ENCODE measurements at places on chromosomes 12 and 14. TPM values are rescaled to one million over a fixed set of nuclear protein-coding genes. Genes with fewer than 3 reads are reported as not detected.

DNA sequence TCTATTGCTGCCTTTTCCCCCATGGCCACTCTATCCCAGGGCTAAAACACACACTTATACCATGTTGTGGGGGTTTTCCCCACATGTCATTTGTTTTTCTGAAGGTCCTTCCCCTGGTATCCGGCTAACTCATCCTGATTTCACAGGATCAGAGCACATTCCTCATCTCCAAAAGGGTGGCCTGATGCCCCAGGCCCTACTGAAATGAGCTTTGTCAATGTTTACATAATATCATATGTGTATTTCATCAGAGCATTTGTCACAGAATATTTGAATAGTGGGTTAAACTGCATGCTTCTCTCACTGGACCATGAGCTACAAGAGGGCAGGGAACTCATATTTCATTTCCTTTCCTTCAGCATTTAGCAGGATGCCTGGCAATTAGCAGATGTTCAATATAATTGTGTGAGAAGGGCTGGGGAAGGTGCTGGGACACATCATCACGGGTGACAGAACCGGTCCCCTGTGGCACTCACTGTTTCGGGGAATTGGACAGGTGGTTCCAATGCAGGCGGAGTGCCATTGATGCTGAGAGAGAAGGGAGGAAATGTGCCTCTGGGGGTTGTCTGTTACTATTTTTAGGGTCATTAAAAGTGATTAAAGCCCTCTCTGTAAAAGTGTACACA is 26.8 kb downstream of the EMP1 start:
- DNase-seq = no peak

DNA sequence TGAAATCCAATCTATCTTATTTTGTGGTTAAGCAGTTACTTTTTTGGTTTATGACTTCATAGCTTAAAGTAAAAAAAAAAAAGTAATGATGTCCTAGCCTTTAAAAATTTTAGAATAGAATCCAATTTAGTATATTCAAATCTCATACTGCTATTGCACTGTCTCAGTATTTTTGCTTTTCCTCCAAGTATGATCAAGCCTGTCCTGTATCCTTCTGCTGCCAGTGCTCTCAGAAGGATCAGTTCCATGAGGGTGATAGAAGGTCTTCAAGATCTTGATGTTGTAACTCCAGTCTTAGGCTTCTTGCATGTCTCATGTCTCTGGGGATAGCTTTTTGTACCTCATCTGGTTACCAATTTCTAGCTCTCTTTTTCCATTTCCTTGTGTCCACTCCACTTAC is 324.2 kb upstream of the FAR2 start:
- no peak for DNase-seq

The REC8 gene
- 2.1 TPM for total RNA-seq

DNA sequence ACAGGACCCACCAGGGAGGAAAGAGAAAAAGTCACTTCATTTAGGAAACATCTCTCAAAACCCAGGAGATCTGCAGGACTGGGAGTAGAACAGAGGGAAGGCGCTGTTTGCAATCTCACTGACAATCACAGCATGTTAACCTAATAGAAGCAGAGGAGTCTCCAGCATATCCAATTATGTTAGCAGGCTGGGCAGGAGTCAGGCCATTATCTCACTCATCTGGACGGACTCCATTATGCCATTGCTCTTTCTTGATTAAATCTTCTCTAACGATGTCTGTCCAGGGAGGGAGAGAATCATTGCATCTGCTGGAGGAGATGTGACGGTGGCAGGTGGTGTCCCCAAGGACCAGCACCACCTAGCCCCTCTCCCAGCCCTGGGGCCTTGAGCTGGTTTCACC is 203.8 kb upstream of the SFSWAP start:
- DNase-seq = no peak

The UNG gene
- 20.1 TPM for total RNA-seq

The ESR2 gene
- total RNA-seq = 0.13 TPM

GRCh38 chr12:124551268-124552144 is 15.9 kb downstream of the NCOR2 start:
- DNase-seq = peak; percentile 72

GRCh38 chr14:72822946-72823611 is 70.8 kb downstream of the DPF3 start:
- DNase-seq = no peak

DNA sequence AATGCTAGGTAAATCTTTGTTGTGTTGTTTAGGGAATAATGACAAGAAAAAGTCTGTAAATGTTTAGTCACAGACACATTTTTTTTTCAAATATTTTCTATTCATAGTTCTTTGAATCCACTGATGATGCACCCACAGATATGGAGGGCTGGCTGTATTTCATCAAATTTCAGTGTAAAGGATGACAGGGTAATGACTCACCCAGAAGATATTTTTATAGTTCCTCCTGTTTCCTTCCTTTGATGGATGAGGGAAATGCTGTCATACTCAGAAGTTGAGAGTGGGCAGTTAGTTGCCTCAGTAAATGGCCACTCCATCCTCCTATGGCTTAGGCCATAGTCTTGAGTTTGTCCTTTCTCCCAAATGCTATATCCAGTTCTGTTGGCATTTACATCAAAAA is 76.9 kb upstream of the REP15 start:
- no peak for DNase-seq

GRCh38 chr14:94469261-94469660 is 6.7 kb downstream of the SERPINA9 start:
- no peak for DNase-seq

The ESPL1 gene
- total RNA-seq = 4.0 TPM

GRCh38 chr14:54927551-54927950 is 24.9 kb upstream of the GCH1 start:
- no peak for DNase-seq

- DNase-seq = no peak
These were observed 484.8 kb downstream of the EGLN3 start for GRCh38 chr14:33465846-33466700.

DNA sequence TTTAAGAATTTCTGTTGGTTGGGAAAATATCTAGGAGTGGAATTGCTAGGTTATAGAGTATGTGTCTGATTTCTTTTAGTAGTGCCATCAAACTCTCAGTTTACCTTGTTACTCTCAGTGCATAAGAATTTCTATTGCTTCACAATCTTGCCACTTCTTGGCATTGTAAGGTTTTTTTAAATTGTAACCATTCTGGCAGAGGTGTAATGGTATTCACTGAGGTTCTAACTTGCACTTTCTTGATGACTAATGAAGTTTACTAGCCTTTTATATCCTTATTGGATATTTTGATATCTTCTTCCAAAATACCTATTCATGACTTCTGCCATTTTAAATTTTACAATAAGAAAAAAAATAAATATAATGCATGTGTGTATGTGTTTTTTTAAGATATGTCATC is 478.0 kb downstream of the NAV3 start:
- no peak for DNase-seq

DNA sequence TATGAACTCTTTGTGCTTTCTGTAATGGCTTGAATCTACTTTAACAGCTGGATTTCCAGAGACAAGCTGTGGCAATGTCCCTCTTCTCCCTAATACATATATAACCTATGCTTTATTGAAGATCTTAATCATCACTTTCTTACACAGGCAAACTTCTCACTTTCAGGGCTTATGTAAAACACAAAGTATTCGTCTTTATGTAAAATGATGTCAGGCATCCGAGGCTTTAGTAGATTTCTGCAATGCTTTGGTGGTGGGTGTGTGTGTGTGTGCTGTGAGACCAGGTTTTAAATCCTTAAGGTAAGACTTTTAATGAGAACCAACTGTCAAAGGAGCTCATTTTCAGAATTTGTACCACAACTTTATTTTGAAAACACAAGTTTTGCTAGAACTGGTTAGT is 70.0 kb upstream of the HMGA2 start:
- DNase-seq = no peak

- peak; percentile 15 for DNase-seq
These were observed 39.3 kb downstream of the SETD3 start for GRCh38 chr14:99441157-99441870.

Data from muscle of leg (tissue), 16 donors.